Activated naive CD4-positive, alpha-beta T cell treated with anti-CD3 and anti-CD28 coated beads, Interleukin-2, amount 50 U/mL, for 16 hours (primary cell): ENCODE measurements at places on chromosomes 13 and 19.

- DNase-seq: no peak
Measured at GRCh38 chr13:46905249-46905648, 8.4 kb upstream of the HTR2A start.

DNA sequence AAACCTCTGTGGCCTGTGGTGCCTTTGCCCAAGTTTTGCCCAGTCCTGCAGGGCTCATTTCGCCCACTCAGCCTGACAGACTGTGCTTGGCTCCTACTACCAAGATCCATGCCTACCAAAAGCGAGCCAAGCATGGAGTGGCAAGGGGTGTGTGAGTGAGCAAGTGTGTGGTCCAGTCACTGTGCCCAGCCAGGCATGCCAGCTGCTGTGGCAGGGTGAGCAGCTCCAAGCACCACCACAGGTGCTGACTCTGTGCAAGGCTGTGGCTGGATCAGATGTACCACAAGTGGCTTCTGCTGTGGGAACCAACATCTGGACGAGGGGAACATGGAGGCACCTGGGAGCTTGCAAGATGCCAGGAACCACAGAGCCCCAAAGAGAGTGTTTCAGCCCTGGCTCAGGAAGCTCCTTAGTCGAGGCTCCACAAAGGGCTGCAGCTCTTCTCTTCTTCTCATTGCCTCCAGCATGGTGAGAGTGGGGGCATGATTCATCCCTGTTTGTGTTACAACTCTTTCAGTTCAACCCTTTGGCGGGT is 1564.2 kb upstream of the MIR17HG start:
- DNase-seq: no peak

- no peak for DNase-seq
Measured at GRCh38 chr19:18197306-18197705, 4.3 kb downstream of the MPV17L2 start.

GRCh38 chr13:71261256-71261655 is 605.7 kb downstream of the DACH1 start:
- no peak for DNase-seq

GRCh38 chr19:38265921-38266429 is 1.6 kb downstream of the SPINT2 start:
- DNase-seq: no peak

DNA sequence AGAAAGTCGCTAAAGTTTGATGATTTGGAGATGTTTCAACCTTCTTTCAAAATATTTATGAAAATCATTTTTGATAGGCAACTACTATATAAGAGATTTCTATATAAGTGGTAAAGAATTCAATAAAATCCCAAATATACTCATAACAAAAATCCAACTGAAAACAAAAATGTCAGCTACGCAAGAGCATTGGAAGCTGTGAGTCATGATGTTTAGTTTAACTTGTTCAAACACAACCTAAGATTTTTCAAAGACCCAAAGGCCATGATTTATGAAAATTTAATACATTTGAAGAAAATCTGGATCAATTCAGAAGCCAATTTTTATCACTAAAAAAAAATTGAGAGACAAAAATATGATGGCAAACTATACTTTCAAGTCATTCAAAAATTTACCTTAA is 226.6 kb downstream of the MZT1 start:
- no peak for DNase-seq

GRCh38 chr13:73983109-73983508 is 151.1 kb downstream of the KLF12 start:
- DNase-seq: no peak

GRCh38 chr19:18833141-18833476 is 1.4 kb downstream of the UPF1 start:
- no peak for DNase-seq

DNA sequence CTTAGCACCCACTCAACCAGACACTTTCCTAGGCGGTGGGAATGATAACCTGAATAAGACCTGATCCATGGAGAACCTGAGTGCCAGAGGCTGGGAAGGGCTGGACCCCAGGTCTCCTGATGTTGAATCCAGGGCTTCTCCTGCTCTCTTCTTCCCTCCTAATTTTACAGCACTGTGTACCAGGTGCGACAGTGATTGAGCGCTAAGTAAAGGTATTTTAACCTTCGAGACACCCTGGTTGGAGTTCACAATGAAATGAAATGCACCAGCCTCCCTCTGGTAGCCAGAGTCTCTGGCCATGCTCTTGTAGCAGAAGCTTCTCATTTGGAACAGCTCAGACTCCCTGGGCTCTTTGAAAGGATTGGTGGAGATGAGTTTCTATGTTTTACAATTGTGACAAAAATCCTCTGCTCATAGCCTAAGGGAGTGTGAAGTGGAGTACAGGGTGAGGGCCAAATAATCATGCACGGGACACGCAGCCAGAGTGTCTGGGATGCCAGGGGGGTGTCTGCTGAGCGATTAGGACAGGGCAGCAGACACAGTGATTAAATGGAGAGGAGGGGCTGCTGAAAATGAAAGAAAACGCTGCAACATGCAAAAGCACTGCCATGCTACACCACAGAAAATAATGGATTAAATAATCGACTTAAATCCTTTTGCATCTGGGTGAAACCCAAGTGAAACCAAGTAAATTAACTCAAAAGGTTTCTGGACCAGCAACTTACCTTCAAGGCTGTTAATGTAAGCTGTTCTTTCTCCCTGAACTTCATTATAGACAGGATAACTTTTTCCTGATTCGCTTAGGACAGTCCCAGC is 83.8 kb downstream of the FAM216B start:
- DNase-seq: no peak

DNA sequence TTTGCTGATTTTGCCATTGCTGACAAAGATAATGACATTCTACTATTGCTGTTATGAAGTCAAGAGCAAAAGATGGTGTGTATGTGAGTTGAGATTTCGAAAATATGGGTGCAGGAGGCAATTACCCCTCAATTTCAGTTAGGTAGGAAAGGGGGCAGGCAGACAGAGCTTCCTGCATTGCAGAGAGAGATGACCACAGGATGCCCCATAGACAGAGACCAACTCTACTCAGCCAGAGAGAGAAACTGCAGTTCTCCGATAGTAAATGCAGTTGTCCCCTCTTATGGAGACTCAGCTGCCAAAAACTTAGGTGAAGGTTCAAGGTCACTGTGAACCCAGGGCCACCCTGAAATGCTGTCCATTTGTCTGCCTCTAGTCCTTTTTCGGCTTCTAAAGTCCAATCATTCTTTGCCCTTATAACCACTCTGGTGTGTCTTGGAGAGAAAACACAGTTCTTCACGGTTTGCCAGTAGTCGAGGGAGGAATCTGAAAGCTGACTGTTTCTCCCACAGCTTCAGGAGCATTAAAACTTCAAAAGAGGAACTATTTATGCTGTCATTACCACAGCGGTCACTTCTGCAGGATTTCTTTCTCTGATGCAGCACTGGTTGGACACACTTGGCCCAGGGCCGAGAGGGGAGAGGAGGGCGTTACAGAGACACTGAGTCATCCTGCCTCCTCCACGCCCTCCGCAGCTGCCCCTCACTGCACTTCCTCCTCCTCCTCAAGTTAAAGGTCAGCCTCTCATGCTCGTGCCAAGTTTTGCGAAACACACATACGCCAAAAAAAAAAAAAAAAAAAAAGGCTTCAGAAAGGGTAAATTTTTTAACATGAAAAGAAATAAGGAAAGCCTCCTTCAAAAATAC is 264.3 kb downstream of the FOXO1 start:
- DNase-seq: no peak

DNA sequence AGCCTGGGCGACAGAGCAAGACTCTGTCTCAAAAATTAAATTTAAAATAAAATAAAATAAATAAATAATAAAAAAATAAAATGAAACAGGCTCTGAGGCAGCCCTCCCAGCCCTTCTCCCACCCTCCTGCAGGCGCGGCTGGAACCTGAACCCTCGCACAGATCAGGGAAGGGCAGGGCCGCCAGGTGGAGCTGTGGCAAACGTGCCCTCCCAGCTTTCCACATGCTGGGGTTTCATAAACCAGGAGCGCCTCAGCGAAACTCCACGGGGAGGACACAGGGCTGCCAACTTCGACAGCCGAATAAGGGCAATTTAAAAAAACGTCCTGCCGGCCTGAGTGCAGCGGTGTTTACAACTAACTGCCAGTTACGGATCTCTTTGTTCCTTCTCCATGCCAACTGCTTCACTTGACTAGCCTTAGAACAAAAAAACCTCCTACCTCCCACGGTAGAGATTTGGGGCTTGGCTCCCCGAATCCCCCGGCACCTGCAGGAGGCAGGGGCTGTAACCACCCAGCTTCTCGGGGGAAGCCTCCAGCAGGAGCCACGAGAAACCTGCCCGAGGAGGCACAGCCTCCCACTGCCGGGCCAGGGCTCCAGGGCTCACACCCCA is 15.9 kb downstream of the ZNF787 start:
- peak; percentile 51 for DNase-seq

- DNase-seq: no peak
Measured at GRCh38 chr19:38046254-38047048, 139.4 kb downstream of the SIPA1L3 start.

DNA sequence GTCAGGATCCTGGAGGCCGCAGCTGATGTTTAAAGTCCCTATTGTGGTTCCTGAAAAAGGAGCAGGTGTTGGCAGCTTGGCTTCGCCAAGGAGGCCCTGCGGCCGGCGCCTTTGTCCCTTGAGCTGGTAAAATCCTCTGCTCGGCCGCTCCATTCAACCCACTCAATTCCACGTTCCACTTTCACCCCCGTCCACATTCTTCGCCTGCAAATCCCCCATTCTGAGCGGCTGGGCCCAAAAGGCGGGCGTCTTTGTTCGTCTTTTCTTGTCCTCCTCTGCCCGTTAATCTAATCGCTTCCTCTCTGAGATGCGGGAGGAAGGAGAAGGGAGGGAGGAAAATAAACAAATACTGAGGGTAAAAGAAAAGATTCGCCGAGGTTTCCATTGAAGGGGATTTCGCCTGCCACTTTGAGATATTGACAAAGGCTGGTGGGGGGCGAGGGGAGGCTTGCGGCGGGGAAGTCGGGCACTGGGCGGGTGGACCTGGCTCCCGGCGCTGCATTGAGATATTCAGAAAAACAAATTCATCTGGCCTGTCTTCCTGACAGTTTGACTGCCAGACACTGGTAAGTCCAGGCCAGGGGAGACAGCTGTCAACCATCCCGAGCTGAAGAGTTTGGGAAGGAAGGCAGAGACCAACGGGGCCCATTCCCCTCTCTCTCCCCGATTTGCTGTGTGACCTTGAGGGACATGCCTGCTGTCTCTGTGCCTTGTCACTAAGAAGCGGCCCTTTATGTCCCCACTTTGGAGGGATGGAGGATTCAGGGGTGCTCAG is 37.6 kb downstream of the ZNRF4 start:
- DNase-seq: no peak

DNA sequence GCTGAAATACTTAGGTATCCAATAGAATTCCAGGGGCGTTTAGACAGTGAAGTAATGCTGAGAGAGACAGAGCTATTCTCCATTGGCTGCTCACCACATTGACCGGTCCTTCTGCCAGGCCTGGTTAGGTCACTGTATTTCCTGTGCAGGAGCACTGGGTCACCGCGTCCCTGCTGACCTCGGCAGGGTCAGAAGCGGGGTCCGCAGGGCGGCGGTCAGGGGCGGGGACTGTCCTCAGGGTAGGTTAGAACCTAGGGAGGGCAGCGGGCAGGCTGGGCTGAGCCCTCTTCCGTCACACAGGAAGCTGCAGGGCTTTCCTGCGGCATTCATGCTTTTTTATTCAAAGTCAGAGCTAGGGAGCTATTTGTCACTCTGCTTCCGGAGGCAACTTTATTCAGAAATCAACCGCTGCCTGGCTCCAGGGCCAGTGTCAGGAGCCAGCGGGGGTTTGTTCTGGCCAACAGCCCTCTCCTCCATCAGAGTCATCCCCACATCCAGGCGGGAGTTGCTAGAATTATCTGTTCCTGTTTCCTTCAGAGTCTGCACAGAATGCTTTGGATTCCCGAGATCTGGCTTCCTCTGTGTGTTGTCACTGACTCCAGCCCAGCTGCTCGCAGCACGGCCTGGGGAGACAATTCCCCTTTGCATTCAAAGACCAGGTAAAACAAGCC is 81.2 kb upstream of the WASF3 start:
- DNase-seq: no peak

- DNase-seq: no peak
Measured at GRCh38 chr13:110869231-110869804, 45.6 kb downstream of the ANKRD10 start.

GRCh38 chr19:30647891-30648720 is 275.9 kb downstream of the ZNF536 start:
- no peak for DNase-seq

DNA sequence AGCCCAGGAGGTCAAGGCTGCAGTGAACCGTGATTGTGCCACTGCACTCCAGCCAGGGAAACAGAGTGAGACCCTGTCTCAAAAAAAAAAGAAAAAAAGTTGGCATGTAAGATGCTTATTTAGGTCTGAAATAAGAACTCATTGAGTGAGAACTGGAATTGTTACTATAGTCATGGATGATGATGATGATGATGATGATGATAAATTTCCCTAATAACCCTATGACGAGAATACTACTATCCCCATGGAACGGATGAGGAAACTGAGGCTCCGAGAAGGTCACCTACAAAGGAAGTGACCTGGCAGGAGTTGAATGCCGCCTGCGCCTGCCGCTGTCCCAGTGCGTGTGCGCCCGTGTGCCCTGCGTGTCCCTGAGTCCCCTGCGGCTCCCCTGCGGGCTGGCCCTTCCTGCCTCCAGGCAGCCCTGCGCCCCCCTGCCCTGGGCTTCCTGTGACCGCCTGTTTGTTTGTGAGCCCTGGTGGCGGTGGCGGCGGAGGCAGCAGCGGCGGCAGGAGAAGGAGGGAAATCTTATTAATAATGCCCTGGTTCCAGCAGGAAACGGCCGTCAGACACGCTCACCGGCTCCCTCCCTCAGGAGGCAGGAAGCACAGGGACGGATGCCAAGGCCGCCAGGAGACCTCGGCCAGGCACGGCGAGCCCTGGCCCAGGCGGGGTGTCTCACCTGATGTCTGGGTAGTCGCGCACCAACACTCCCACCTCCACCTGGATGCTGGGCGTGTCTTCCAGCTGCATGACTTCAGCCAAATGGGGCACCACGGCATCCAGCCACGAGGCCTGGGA is 29.6 kb downstream of the EXOC3L2 start:
- no peak for DNase-seq

GRCh38 chr13:25881136-25881926 is 170.5 kb downstream of the SHISA2 start:
- DNase-seq: no peak

DNA sequence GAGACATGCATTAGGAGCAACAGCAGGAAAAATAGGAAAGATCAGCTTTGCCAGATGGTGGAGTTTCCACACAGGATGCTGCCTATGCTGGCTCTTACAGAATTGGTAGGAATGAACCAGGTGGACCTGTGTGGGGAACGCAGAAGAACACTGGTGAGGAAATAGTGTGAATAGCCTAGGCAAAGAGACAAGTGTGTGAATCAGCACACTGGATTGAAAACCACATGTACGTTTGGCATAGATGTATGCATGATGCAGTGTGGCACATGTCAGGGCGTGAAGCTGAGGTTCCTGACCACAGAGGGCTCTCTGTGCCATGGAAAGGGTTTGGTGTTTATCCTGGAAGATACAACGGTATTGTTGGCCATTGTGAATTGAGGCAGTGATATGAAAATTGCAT is 156.5 kb upstream of the SLC10A2 start:
- no peak for DNase-seq
